ENCODE measurements at places on chromosomes 6 and 20. TPM values are rescaled to one million over a fixed set of nuclear protein-coding genes. Genes with fewer than 3 reads are reported as not detected.

GRCh38 chr20:50679753-50680104 lies 11.6 kb downstream of the RIPOR3 start:
- no peak for DNase-seq

Gene SPTLC3
- 2.8 TPM for total RNA-seq

Gene RIPOR2
- total RNA-seq, result 7.3 TPM

DNA sequence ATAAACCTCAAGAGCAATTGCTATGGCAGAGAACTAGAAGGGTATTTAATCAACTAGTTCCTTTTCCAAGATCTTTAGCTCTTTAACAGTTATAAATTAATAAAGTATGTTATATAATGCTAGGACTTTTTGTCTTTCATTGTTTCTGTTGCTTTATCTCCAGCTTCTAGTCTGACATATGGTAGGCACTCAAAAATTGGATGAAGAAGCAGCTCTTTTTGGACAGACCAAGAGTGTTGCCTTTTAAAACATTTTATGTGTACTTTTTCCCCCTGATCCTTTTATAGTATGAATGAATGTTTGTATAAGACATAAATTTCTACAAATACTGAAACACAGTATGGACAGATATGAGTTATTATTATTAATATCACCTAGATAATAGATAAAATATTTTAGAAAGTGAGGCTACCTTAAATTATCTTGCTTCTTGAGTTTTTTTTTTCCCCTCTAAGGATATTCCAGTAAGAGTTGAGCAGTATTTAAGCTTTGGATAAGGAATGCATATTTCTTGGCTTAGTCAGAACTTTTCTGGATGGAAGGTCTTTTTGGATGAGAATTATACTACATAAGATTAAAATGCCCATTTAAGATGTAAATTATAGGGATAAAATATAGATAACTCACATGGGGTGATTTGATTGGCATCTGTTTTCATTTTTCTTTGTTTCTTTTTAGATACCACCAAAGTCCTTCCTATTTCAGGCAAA lies 16.6 kb downstream of the LAMA2 start:
- DNase-seq, result no peak

DNA sequence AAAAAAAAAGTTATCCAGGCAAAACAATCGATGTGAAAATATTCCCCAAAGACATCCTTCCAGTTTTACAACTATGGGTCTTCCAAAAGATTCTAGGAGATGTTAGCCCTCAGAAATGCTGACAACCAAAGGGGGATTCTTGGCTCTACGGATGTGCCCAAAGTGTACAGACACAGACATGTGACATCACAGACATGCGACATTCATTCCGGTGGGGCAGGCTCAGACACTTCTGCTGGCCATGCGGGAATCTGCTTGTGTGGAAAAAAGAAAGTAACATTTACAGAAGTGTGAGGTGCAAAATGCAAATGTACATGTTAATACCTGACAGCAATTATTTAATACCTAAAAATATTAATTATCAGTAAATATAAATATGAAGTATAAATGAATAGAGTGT lies 268.6 kb downstream of the FOXC1 start:
- DNase-seq, result no peak

GRCh38 chr6:40164345-40164755 lies 230.1 kb upstream of the MOCS1 start:
- no peak for DNase-seq

Gene SEMG1
- total RNA-seq, result not detected

- no peak for DNase-seq
These were observed 58.0 kb upstream of the ARHGAP18 start for GRCh38 chr6:129767776-129768485.

Gene NUP43
- total RNA-seq, result 13.3 TPM

GRCh38 chr6:41439524-41440418 lies 104.4 kb downstream of the NCR2 start:
- DNase-seq, result no peak

GRCh38 chr6:135402311-135402710 lies 95.2 kb downstream of the AHI1 start:
- DNase-seq, result no peak

Gene CYP39A1
- total RNA-seq, result 7.0 TPM

- no peak for DNase-seq
These were observed 78.3 kb downstream of the STK35 start for GRCh38 chr20:2179949-2180348.

- no peak for DNase-seq
These were observed 625.9 kb upstream of the EPHA7 start for GRCh38 chr6:94045099-94045829.

Gene CGA
- not detected for total RNA-seq

Gene RSPO3
- 0.75 TPM for total RNA-seq

Gene LAMA2
- 166 TPM for total RNA-seq

Gene FOXC1
- 13.5 TPM for total RNA-seq

Gene PRL
- total RNA-seq, result not detected

- DNase-seq, result no peak
These were observed 76.0 kb downstream of the MAN1A1 start for GRCh38 chr6:119273272-119274196.

Gene REPS1
- 29.7 TPM for total RNA-seq

Gene AARS2
- total RNA-seq, result 7.4 TPM

Gene ENPP3
- not detected for total RNA-seq

Gene E2F1
- total RNA-seq, result 0.31 TPM

DNA sequence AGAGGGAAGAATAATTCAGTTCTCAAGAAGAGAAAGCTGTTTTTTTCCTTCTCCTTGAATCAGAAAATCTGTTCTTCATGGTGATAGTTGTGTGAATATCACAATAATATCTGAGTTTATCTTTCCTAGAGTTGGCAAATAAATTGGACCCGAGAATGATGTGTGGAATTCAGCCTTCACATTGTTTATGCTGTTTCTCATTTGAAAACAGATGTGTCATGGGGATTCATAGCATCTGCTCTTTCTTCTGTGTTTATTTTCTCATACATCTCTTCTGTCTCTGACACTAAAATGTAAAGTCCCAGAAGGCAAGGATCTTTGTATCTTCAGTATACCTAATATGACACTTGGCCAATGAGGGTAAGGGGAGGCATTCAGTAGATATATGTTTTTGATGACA lies 103.6 kb upstream of the SGK1 start:
- no peak for DNase-seq

- no peak for DNase-seq
These were observed 112.1 kb downstream of the CDH4 start for GRCh38 chr20:61364147-61364546.

Gene SIGLEC1
- total RNA-seq, result 3.2 TPM

Gene NKX2-2
- not detected for total RNA-seq

GRCh38 chr6:88588938-88589337 lies 374.5 kb downstream of the RNGTT start:
- DNase-seq, result no peak

DNA sequence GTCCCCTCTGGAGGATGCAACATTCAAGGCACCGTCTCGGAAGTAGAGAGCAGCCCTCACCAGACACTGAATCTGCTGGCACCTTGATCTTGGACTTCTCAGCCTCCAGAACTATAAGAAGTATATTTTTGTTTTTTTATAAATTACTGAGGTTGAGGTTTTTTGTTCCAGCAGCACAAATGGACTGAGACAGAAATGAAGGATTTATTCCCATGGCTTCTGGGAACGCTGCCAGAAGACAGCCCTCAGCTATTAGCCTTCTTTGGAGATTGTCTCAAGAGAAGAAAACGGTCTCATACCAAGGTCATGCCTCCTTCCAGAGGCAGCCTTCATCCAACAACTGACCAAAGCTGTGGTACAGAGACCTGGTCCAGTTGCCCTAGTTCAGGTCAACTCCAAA lies 85.4 kb downstream of the CHMP4B start:
- DNase-seq, result no peak

DNA sequence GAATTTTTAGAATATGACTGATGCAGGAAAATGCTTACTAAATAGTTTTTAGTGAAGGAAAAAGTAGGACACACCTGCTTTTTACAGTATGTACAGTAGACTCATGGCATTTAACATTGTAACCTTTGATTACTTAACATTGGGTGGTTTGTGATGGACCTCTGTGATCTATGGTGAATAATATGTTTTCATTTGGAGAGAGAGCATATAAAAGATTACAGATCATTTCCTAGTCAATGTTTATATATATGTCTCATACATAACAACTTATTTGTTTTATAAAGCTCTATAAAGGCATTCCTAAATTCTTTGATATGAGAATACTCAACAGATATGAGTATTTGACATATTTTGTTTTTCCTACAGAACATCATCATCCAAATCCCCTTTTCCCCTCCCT lies 129.3 kb upstream of the PDE7B start:
- DNase-seq, result no peak

Gene TCF21
- 16.5 TPM for total RNA-seq

DNA sequence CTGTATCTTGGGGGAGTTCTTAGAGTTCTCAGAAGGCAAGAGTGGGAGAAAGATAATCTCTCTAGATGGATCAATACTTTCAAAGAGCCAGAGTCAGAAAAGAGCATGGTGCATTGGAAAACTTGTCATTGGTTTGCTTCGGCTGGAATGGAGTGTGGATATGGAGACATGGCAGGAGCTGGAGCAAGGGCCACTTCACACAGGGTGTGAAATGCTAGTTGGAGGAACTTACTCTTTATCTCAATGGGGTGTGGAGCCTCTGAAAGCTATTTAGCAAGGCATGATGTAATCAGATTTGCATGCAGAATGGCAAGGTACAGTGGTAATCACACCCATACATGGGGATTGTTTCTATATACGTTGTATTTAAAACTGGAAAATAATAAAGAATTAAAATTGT lies 31.5 kb upstream of the PAQR8 start:
- no peak for DNase-seq

- DNase-seq, result no peak
These were observed 328.6 kb upstream of the ARID1B start for GRCh38 chr6:156448579-156448978.

Gene PTK6
- total RNA-seq, result not detected

- no peak for DNase-seq
These were observed 9.8 kb upstream of the TPBG start for GRCh38 chr6:82353848-82354247.

- no peak for DNase-seq
These were observed 397.3 kb upstream of the NRSN1 start for GRCh38 chr6:23728707-23729106.

GRCh38 chr6:7122684-7123083 lies 14.9 kb downstream of the RREB1 start:
- no peak for DNase-seq

Data from right atrium auricular region (tissue), 2 donors.